ENCODE measurements at places on chromosomes 11 and 22. TPM values are rescaled to one million over a fixed set of nuclear protein-coding genes. Genes with fewer than 3 reads are reported as not detected.

The PIH1D2 gene
- total RNA-seq = 1.6 TPM

GRCh38 chr22:48476577-48476976 is 1351.1 kb downstream of the BRD1 start:
- DNase-seq = no peak

The SCGB2A2 gene
- not detected for total RNA-seq

GRCh38 chr11:101705972-101706371 is 122.2 kb upstream of the TRPC6 start:
- DNase-seq = no peak

DNA sequence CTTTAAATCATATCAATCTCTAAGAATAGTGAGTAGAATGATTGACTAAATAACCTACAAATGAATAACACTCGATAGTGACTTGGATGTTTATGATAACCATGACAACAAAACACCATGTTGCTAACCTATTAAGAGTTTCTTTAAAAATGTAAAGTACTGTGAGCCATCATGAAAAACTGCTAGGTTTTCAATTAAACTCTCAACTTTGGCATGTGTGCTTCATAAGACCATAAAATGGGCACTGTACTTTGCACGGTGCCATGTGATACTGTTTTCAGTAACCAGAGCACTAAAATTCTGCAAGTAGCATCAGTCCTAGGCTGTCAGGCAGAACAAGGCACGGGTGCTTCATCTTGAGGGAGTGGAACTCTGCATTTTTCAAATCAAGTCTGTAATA is 96.2 kb upstream of the TRIM77 start:
- DNase-seq = no peak

Measured in Calu3 (cell line).